Inflammatory macrophage (primary cell): ENCODE measurements at places on chromosomes 12 and 14.

- DNase-seq, result no peak
These were observed 157.3 kb downstream of the AEBP2 start for GRCh38 chr12:19596434-19597166.

DNA sequence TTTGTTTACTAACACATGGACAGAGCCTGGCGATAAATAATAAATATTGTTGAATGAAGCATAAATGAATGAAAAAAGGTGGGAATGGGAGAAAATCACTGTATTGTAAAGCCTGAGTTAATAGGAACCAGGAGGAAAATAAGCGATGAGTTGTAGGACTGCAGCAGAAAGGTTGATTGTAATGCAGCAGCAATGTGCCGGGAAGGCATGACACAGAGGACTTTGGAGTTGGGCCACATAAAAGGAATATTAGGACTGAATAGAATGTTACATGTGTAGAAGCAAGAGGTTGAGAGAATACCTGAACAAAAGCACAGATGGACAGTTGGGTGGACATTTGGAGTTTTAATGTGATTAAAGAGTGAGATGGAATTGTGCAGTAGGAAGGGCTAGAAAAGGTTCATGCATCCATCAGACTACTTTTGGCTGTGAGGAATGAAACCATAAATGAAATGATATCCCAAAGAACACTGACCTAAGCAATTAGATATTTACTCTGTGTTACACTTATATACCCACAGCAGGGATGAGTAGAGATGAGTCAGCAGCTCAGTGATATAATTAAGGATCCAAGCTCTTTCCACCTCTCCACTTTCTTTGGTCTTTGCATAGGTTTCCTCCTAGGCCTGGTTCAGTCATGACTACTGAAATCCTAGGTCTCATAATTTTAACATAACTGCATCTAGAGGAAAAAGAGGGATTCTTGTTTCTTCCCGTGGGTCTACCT lies 55.4 kb downstream of the CCER1 start:
- no peak for DNase-seq

DNA sequence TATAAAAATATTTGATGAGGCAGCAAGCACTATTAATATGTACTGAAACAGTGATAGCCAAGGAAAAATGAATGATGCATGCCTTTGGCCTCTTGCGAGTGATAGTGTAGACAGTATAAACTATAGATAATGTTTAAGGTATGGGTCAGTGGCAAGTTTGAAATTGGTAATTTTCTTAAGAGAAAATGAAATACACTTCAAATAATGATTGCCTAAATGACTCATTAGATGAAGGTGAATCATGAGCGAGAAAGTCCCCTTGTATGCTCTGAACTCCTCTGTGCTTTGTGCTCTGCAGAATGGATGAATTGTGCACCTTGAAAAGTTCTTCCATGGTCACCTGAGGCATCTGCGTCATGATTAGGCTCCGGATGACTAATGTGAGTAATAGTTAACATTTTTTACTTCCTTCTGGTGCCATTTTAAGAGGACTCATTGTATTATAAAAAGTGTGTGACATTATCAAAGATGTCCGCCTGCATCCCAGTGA lies 84.9 kb upstream of the RTL1 start:
- no peak for DNase-seq

DNA sequence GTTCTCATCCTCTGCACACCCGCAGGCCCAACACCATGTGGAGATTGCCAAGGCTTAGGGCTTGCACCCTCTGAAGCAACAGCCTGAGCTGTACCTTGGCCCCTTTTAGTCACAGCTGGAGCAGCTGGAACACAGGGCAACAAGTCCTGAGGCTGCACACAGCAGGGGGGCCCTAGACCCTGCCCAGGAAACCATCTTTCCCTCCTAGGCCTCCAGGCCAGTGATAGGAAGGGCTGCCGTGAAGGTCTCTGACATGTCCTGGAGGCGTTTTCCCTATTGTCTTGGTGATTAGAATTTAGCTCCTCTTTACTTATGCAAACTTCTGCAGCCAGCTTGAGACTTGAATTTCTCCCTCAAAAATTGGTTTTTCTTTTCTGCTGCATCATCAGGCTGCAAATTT lies 373.5 kb upstream of the CLEC14A start:
- DNase-seq, result no peak

DNA sequence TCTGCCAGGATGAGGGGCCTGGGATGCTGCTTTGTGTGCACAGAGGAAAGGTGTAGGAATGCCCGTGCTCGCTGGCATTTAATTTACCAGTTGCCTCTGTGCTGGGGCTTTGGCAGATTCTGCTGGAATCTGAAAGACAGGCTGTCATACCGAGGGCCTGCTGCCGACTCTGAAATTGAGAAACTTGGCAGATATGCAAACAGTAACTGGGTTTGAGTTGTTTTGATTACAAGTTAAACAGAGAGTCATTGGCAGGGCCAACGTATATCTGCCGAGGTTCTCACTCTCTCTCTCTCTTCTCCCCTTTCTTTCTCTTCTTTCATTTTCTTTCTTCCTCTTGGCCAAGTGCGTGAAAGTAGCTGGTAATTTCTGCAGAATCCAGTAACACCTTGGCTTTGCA lies 618.7 kb downstream of the VRK1 start:
- no peak for DNase-seq

GRCh38 chr12:75581515-75581914 lies 70.1 kb upstream of the KRR1 start:
- DNase-seq, result no peak

- no peak for DNase-seq
These were observed 11.4 kb upstream of the SLC25A3 start for GRCh38 chr12:98582093-98582492.

GRCh38 chr12:52601671-52602070 lies 408 bp upstream of the KRT72 start:
- DNase-seq, result no peak

- no peak for DNase-seq
These were observed 42.6 kb upstream of the C12orf42 start for GRCh38 chr12:103538397-103538796.

DNA sequence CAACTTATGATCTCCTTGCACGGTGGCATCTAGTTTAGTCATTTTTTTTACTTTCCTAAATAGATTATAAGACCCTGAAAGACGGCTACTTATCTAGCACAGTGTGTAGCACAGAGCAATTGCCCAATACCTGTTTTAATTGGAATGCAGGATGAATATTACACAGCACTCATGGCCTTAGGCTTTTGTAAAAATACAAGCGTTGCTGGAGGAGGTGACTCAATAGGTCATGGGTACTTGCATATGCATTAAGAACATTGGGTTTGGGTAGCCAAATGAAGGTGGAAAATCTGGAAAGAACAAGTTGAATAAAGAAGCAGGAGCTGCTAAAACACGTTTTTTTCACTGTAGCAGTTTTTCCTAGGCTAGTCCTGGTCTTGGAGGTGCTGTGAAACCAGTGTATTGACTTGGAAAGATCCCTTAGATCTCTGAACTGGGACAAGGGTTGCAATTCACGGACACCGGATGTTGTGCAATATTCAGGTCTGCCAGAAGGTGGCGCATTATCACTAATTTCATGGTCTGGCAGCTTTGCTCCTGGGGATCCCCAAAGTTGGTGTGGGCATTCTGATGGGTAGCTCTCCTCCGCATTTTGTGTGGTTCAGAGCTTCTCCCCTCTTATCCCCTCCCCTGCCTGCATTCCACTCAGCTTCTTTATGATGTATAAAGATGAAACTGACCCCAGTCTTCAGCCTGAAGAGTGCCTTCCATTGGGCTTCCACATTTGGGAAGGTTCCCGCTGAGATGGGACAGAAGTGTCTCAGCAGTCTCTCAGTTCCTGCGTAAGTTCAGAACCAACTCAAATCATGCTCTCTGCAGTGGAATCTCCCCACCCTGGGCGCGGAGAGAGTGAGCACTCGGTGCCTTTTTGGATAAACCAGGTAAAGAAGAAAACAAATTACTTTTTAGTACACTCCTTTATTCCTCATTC lies 278.3 kb downstream of the NRXN3 start:
- peak; percentile 62 for DNase-seq

DNA sequence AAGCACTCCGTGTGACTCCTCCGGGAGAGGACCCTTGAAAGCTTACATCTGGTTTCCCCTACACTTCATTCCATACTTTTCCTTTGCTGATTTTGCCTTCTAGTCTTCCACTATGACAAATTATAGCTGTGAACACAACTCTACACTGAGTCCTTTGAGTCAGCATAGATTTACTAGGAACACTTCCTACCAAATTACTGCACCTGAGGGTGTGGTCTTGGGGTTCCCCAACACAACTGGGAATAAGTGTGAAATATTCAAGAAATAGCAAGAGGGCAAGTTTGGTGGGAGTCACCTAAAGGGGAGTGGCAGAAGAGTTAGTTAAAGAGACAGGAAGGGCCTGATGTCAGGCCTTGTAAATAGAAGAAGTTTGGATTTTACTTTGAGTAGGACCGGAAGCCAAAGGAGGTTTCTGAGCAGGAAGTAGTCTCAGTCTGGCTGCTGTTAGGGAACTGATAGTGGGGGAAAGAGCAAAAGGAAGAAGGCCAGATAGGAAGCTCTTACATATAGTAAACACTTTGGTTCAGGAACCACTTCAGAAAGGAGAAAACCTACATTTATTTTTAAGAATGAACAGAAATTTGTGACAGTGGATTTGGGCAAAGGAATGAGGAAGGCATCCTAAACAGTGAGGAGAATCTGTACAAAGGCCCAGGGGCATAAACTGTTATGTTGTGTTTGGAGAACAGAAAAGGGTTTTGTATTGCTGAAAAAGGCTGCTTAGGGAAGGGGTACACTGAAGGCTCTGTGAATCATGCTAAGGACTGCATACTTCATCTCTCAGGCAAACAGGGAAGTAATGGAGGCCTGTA lies 14.2 kb downstream of the SEL1L start:
- DNase-seq, result peak; percentile 90

- DNase-seq, result peak; percentile 74
These were observed 12.9 kb upstream of the NEMF start for GRCh38 chr14:49865431-49865859.

GRCh38 chr12:53973236-53974042 lies 513 bp downstream of the HOXC11 start:
- DNase-seq, result no peak

- no peak for DNase-seq
These were observed 101.5 kb downstream of the HELB start for GRCh38 chr12:66403746-66404145.

DNA sequence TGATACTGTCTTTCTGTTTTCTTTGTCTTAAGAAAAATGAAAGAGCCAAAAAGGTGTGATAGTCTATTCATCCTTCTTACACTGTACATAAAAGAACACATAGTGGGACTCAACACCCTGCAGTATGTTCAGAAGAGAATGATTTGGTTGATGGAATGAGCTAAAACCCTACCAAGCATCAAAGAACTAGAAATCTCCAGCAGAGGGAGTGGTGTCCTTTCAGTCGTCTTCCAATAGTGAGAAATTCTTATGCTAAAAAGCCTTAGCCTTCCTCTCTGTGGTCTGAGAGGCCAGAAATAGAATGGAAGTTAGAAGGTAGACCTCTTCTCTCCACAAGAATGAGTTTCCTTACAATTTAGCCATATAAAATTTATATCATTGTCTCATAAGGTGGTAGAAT lies 393.4 kb upstream of the SEL1L start:
- DNase-seq, result no peak

- no peak for DNase-seq
These were observed 11.6 kb upstream of the CLEC1A start for GRCh38 chr12:10110256-10110844.

- DNase-seq, result no peak
These were observed 126.8 kb downstream of the TRAFD1 start for GRCh38 chr12:112252184-112252583.

DNA sequence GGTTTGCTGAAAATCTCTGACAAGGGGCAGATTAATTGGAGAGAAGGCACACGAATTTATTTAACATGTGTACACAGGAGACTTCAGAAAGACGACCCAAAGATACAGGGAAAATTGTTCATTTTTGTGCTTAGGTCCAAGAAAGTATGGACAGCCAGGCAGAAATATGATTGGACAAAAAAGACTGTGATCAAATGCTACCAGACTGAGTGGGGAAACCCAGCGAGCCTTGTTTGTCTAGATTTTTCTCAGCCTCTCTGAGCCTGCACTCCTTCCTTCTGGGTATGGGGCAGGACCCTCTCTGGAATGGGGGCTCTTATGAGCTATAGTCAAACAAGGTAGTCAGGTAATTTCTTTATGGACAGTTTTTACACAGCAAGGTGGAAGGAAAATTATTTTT lies 10.4 kb upstream of the CIPC start:
- DNase-seq, result no peak

- DNase-seq, result peak; percentile 50
These were observed 16.1 kb downstream of the UBC start for GRCh38 chr12:124898200-124898922.

GRCh38 chr12:113802000-113802749 lies 163.9 kb downstream of the RBM19 start:
- no peak for DNase-seq

- peak; percentile 7 for DNase-seq
These were observed 131.3 kb downstream of the PTPRO start for GRCh38 chr12:15453613-15454012.

GRCh38 chr12:53603804-53604203 lies 22.4 kb downstream of the ATF7 start:
- DNase-seq, result no peak

DNA sequence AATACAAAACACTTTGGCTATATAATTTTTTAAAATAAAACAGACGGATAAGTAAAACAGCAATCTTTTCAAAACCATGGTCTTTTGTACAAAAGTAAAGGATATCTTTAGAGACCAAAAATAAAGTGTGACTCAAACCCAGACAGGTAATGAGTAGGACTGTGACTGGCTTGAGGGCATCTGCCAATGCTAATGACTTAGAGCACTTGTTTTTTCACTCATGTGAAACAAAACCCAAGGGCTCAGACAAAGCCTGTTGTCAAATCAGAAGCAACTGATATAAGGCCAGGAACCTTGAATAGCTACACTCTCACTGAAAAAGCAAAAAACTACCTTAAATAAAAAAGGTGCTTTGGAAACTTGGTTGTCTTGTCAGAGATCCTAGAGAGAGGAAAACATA lies 357.4 kb downstream of the TMEM117 start:
- DNase-seq, result no peak

DNA sequence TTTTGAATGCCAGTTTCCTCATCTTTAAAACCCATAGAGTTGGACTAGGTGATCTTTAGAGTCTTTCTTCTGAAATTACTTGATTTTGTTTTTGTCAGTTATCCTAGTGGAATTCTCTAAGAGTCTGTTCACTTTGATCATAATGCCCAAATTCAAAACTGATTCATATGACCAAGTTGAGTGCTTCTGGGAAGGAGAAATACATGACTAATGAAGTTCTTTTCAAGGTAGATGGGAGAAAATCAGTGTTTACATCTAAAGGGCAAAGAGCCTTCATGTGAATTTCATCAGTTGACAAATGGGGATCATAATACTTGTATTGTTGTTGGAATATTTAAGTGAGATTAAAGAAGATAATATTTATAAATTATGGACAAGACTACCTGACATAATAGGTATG lies 53.2 kb downstream of the ERC1 start:
- no peak for DNase-seq

DNA sequence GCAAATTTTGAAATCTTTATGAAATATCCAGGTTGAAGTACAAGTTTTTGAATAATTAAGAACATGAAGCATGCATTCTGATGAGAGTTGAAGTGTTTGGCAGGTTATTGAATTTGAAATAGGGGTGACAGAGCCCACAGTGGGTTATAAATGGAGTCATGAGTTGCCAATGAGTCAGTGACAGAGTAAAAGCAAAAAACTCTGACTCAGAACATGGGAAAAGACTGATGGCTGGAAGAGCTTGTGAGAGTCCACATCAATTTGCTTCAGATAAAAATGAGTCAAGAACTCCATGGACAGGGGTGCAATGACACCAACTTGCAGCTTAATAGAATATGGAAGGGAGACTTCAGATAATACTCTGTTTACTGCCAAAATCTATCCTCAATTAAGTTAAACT lies 105.3 kb downstream of the SLC6A15 start:
- no peak for DNase-seq

GRCh38 chr12:110179291-110179690 lies 55.1 kb downstream of the IFT81 start:
- DNase-seq, result no peak
